EH (cell line): ENCODE measurements at places on chromosomes 2 and 18.

DNA sequence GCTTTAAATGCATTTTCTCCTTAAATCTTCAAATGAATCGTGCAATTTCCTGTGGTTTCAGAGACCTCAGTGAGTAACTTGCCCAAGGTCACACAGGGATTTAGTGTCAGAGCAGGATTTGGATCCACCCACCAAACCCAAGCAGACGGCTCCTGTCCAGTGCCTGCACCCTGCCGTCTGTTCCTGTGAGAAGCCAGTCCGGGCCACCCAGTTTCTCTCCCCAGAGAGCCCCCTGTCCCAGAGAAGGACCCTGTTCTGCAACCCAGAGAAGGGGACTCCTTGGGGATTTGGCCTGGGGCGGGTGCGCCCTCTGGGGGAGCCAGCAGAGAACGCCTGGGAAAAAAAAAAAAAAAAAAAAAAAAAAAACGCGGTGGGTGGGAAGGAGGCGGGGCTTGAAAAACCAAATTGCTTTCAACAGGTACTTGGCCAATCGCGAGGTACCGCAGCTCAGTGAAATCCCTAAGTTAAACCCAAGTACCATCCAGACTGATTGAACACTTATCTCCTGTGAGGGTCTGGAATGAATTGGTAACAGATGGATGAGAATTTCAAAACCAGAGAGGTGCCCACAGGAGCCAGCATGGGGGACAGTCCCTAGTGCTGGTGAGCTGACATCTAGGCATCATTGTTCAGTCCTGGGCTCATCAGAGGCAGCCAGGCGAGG lies 30.9 kb upstream of the REEP1 start:
- peak; percentile 46 for DNase-seq

- peak; percentile 8 for DNase-seq
Measured at GRCh38 chr2:41283079-41283775, 764.6 kb upstream of the PKDCC start.

DNA sequence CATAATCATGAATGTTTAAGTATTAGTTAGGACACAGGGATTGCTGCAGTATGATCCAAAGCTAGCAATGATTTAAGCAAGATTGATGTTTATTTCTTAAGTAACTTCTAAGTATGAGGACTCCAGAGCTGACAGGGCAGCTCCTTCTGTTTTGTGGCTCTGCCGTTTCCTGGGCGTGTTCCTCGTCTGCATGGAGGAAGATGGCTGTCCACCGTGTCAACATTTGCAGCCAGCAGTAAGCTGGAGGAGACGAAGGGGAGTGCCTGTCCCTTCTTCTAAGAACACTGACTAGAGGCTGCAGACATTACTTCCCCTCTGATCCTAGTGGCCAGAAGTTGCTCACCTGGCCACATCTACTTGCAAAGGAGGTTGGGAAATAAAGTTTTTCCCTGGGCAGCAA lies 144.1 kb downstream of the MYO1B start:
- no peak for DNase-seq

- peak; percentile 9 for DNase-seq
Measured at GRCh38 chr2:58574873-58575272, 333.7 kb upstream of the FANCL start.

DNA sequence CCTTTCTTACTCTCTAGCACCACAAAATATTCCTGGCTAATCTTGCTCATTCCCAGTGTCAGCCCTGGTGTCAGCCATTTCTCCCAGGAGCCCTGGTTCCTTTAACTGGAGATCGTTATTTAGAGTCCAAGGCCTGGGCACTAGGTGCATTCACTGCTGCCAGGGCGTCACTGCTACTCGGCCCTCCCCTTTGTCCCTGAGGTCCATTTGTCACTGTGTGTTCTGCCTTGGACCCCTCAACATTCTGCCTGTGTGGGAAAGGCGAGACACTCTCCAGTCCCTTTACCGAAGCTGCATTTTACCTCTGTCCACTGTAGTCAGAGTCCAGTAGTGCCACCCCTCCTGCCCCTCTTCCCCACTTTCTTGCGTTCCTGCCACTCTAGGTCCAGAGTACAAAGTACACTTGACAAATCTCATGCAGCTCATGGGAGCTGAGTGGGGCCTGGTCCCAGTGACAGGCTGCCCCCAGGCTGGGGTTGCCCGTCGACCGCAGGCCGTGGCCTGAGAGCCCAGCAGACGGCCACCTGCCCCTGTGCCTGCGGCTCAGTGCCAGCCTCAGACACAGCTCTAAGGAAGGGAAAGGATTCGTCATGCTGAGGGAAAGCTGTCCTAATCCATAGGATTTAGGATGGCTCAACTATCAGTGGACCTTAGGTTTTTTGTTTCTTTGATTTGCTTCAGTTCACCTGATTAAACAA lies 52.1 kb downstream of the COPS8 start:
- DNase-seq = no peak
